ENCODE measurements at places on chromosomes 3 and 15.

GRCh38 chr15:47678040-47678439 lies 39.3 kb upstream of the SEMA6D start:
- DNase-seq, result no peak

GRCh38 chr3:157176934-157177333 lies 17.0 kb upstream of the CCNL1 start:
- DNase-seq, result no peak

DNA sequence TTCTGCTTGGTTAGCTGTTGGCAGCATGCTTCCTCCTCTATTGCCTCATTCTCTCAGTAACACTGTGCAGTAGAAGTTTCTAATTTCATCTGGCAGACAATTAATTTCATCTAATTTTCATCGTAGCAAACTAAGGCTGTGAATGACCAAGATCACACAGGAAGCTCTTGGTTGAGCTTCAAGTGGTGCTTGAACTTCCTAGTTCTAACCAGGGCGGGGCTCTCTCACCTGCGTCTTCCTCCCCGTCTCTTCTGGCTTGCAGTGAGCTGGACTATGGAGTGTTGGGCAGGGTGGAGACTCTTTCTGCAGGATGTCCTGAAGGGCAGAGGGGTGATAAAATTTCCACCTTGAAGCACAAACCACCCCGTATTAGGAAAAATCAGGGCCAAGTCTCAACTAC lies 2.0 kb upstream of the IL16 start:
- no peak for DNase-seq

- no peak for DNase-seq
Observed at GRCh38 chr15:82831894-82832600, 22.6 kb downstream of the WHAMM start.

GRCh38 chr15:91966194-91966552 lies 112.7 kb downstream of the SLCO3A1 start:
- no peak for DNase-seq

- DNase-seq, result no peak
Observed at GRCh38 chr15:94970802-94971201, 739.4 kb downstream of the MCTP2 start.

- DNase-seq, result no peak
Observed at GRCh38 chr15:53808058-53808706, 48.7 kb upstream of the WDR72 start.

DNA sequence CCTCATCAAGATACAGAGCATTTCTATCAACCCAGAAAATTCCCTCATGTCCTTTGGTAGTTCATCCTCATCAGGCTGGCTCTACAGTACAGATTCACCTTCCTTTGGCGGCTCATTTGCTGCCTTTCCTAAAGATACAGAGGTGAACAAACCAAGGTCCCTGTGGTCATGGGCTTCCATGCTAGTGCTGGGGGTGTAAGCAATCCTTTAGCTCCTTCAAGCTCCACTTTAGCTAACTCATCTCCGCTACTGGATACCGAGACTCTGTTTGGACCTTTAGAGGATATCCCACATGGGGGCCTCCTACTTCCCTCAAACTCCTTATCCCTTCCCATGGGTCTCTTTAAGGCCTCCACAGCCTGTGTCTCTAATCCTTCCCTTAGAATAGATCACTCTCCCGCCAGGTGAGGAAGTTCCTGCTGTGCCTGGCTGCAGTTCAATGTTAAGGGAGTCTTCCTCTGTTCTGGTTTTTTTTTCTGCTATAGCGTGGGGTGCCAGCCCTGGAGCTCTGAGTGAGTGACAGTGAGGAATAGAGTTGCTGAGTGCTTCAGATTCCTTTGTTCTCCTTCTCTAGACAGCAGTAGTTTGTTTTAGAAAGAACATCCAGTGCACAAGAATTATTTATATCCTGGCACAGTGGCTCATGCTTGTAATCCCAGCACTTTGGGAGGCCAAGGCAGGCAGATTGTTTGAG lies 30.7 kb downstream of the CLEC3B start:
- no peak for DNase-seq

- peak; percentile 76 for DNase-seq
Observed at GRCh38 chr3:52310861-52311575, 5.1 kb upstream of the DNAH1 start.

GRCh38 chr15:100926258-100926657 lies 7.1 kb downstream of the LRRK1 start:
- no peak for DNase-seq

GRCh38 chr3:31219131-31219843 lies 313.4 kb upstream of the STT3B start:
- DNase-seq, result no peak

DNA sequence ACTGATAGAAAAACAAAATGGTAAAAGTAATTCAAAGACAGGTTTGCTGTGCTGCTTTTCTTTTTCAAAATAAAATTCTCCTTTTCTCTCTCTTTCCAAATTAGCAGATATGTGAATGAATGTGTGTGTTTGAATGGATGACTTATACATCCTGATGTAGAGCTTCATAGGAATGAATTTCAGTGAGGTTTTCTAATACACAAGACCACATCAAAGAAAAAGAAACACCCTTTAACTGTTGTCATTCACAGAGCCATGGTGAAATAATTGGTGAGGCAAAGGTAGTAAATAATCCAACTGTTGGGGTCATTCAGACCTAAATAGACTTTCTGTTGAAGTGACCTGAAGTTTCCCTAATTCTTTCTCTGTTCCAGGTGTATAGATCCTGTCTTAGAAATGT lies 139.1 kb upstream of the ZPLD1 start:
- DNase-seq, result no peak

All from CD4-positive, alpha-beta T cell treated with Interleukin-17A for 1 hour (primary cell).